ENCODE measurements at places on chromosomes 13 and 19.

- DNase-seq: no peak
Measured at GRCh38 chr13:85970727-85971126, 171.5 kb upstream of the SLITRK6 start.

GRCh38 chr19:35241417-35241816, 7.4 kb upstream of the LSR start:
- no peak for DNase-seq

GRCh38 chr19:16206046-16206605, 8.4 kb downstream of the AP1M1 start:
- no peak for DNase-seq

DNA sequence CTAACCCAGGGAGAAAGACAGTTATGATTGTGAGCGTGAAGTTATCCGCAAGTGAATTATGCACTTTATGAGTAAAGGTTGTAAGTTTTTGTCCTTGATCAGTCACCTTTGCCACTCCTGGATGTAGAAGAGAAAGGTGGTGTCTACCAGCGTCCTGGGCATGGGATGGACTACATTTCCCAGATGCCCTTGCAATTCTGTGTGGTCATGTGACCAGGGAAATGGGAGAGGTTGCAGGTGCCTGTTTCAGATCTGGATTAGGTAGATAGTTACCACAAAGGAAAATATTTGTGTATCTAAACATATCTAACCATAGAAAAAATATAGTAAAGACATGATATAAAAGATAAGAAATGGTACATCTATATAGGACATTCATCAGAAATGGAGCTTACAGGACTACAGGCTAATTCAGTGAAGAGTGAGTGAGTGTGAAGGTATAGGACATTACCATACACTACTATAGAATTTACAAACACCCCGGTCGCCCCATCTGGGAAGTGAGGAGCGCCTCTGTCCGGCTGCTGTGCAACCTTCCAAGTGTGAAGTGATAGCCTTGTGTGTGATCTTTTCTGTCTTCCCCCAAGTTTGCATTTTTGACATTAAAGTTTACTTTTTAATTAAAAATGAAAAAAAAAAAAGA, 51.6 kb upstream of the CACNA1A start:
- DNase-seq: no peak

- no peak for DNase-seq
Measured at GRCh38 chr19:39017026-39017425, 15.3 kb downstream of the FBXO27 start.

DNA sequence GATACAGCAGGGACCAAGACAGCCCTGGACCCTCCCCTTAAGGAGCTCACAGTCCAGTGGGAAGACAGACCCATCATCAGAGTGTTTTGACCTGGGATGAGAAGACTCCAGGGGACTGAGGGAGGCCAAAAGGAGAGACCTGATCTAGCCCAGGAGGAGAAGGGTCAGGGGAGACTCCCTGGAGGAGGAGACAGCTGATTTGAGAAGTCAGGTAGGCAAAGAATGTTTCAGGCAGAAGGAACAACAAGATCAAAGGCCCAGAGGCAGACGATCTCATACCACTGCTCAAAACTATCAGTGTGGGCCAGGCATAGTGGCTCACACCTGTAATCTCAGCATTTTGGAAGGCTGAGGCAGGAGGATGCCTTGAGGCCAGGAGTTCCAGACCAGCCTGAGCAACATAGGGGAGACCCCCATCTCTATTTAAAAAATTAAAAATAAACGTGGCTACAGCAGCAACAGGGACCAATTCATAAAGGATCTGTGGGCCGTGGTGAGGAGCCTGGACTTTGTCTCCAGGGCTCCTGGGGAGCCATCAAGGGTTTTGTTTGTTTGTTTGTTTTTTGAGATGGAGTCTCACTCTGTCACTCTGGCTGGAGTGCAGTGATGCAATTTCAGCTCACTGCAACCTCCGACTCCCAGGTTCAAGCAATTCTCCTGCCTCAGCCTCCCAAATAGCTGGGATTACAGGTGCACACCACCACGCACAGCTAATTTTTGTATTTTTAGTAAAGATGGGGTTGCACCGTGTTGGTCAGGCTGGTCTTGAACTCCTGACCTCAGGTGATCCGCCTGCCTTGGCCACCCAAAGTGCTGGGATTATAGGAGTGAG, 2.2 kb upstream of the COX6B1 start:
- DNase-seq: no peak

DNA sequence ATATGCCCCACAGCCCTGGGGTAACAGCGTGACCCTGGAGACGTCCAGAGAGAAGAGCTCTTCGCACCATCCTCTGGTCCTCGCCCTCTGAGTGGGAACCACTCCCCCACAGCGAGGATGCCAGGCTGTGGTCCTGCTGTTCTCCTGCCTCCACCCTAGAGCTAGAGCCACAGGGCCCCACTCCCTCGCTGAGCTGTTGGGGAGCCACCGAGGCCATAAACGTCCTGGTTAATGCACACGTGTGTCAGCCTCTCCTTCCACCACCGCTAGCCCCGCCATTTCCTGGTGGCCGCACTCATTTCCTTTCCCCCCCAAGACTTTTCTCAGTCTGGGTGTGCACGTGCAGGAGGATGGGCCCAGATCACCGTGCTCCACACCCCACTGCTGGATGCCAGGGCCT, 11.5 kb downstream of the CEACAM16 start:
- no peak for DNase-seq

- no peak for DNase-seq
Measured at GRCh38 chr19:38267761-38268483, 3.5 kb downstream of the SPINT2 start.

DNA sequence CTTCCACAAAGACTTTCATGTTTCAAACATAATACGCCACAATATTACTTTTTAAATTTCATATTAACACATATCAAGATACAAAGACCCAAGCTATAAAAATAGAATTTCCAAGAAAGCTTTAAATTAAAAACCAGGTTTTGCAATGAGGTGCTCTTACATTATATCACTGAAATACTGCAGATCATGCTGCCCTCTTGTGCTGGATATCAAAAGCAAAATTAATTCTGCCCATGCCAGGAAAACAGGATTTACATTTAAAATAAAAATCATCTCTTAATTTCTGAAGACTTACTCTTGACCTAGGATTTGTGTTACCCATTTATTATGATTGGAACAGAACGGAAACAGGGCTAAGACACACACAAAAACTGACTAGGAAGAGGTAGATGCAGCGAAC, 145.0 kb downstream of the ABCC4 start:
- DNase-seq: no peak

DNA sequence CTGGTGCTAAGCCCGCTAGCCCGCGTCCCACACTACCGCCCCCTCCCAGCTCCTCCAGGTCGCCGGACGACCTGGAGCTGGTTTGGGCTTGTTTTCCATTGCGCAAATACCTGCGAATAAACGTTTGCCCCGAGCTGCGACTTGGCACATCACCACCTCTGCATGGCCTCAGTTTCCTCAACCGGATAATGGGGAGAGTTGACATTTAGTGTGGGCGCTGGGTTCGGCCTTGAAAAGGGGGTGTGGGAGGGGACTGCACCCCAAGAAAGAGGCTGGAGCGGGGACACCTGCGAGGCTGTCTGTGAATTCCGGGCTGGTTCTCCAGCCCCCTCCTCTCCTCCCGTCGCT, 11.0 kb upstream of the JUND start:
- no peak for DNase-seq

GRCh38 chr13:47816831-47817230, 184.2 kb downstream of the SUCLA2 start:
- DNase-seq: no peak

- no peak for DNase-seq
Measured at GRCh38 chr19:34428549-34429285, 536 bp downstream of the UBA2 start.

GRCh38 chr19:30226464-30227011, 145.6 kb upstream of the ZNF536 start:
- no peak for DNase-seq

GRCh38 chr13:30712536-30713532, 22.5 kb upstream of the ALOX5AP start:
- DNase-seq: no peak

DNA sequence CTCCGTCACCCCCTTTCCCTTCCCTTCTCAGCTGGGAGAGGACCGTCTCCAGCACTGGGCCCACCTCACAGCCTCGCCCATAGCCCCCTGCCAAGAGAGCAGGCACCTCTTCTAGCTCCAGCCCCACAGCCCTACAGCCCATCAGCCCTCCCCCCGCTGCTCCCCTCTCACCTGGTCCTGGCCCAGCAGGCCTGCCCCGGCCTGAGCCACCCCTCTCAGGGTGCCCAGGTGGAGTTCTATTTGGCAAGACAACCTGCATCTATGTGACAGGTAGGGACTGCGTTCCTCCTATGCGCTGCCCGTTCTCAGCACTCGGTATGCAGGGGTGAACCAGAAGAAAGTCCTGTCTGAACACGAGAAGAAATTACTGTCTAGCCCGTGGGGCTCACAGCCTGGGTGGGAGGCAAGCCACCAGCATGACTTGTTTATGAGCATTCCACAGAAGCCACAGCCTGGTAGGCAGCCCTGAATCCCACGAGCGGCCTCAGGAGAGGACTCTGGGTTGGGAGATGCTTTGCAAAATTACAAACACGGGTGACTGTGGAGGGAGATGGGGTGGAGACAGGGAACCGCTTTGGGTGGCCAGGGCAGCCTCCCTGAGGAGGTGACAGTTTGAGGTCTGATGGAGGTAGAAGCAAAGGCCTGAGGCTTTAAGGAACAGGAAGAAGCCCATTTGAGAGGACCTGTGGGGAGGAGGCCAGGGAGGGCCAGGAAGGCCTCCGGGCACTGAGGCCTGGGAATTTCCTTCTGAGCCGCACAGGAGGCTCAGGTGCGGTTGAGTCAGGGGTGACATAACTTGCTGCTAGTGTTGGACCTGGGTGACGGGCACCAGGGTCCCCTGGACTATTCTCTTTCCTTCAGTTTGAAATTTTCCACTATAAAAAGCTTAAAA, 1.2 kb upstream of the PLEKHF1 start:
- DNase-seq: no peak

DNA sequence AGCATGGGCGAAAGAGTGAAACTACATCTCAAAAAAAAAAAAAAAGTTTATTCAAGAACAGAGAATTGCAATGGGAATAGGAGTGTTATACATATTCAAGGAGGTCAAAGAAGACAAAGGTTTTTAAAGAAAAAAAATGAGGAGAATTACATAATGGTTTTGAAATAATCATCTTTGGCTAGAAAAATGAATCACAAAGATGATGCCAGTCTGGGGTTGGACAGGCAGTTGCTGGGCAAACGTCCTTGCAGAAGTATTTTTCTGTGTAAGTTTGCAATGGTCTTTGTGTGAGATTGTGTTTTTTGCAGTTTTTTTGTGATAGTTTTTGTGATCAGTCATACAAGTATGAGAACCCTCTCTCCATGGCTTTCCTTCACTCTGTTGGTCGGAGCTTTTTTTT, 23.7 kb downstream of the LYPD3 start:
- DNase-seq: no peak

Data from T1000 (cell line).